ENCODE measurements at places on chromosomes 11 and 22. TPM values are rescaled to one million over a fixed set of nuclear protein-coding genes. Genes with fewer than 3 reads are reported as not detected.

The APOA5 gene
- not detected for total RNA-seq

- DNase-seq: peak; percentile 44
These were observed 667 bp downstream of the RAB6A start for GRCh38 chr11:73760135-73760678.

- peak; percentile 89 for DNase-seq
These were observed 35.3 kb upstream of the FCHSD2 start for GRCh38 chr11:73177380-73177777.

DNA sequence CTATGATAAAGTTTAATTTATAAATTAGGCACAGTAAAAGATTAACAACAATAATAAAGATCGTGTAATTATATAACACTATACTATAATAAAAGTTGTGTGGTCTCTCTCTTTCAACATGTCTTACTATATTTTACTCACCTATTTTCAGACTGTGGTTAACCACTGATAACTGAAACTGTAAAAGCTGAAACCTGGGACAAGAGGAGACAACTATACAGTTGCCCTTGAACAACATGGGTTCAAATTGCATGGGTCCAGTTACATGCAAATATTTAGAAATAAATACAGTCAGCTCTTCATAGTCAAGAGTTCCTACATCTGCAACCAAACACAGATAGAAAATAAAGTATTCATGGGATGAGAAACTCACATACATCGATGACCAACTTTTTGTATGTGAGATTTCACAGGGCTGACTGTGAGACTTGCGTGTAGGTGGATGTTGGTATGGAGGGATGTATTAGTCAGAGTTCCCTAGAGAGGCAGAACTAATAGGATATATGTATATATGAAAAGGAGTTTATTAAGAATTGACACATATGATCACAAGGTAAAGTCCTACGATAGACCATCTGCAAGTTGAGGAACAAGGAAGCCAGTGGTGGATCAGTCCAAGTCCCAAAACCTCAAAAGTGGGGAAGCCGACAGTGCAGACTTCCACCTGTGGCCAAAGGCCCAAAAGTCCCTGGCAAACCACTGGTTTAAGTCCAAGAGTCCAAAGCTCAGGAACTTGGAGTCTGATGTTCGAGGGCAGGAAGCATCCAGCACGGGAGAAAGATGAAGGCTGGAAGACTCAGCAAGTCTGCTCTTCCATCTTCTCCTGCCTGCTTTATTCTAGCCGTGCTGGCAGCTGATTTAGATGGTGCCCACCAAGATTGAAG, 359.5 kb downstream of the INSC start:
- DNase-seq: no peak

The KRTAP5-9 gene
- 1.9 TPM for total RNA-seq

- no peak for DNase-seq
These were observed 9.2 kb downstream of the THYN1 start for GRCh38 chr11:134243913-134244312.
